ENCODE measurements at places on chromosomes 16 and 17. TPM values are rescaled to one million over a fixed set of nuclear protein-coding genes. Genes with fewer than 3 reads are reported as not detected.

The IGFALS gene
- total RNA-seq: not detected

The KRT27 gene
- total RNA-seq: not detected

The ELMO3 gene
- 7.1 TPM for total RNA-seq

The HOXB9 gene
- total RNA-seq: 0.16 TPM

DNA sequence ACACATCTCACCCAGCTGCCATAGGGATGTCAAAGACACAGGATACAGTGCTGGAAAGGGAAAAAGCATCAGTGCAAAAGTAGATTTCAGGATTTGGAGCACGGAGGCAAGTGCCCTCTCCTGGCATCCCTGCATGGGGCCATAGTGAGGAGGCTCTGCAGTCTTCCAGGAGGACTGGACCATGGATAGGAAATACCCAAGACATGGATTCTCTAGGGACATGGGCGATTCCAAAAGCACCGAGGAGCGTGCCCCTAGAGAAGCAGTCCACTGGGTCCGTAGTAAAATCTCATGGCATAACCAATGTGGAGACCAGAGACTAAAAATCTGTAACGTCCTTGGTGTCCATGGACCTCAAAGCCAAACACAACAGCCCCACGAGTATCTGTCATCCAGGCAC lies 818.2 kb downstream of the KCNJ18 start:
- no peak for DNase-seq

DNA sequence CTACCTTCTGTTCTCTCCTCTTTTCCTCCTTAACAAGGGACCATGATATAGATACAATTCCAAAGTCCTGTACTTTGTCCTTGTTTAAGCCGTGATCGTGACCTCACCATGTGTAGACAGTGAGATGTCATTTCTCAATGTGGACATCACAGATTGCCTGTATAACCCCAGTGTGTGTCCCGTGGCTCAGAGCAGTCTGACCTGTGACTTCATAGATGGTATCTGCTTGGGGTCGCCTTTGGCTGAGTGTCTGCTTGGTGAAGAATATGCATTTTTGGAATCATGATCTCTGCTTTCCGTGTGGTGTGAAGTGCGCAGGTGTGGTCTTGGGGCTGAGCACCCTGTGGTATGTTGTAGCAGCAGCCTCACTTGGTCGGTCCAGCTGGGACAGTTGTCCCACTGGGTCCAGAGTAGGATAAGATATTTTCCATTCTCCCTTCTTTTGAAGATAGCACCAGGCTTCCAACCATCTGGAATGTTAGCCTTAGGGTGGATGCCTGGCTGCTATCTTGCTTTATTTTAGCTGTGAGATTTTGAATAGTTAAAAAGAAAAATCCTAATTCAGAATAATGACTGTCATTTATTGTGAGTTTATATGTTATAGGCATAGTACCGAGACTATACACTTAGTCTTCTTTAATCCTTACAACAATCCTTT lies 13.4 kb downstream of the MSI2 start:
- no peak for DNase-seq

GRCh38 chr17:75566416-75566815 lies 21.2 kb upstream of the MYO15B start:
- no peak for DNase-seq

GRCh38 chr17:55687037-55687436 lies 35.6 kb downstream of the TMEM100 start:
- no peak for DNase-seq

DNA sequence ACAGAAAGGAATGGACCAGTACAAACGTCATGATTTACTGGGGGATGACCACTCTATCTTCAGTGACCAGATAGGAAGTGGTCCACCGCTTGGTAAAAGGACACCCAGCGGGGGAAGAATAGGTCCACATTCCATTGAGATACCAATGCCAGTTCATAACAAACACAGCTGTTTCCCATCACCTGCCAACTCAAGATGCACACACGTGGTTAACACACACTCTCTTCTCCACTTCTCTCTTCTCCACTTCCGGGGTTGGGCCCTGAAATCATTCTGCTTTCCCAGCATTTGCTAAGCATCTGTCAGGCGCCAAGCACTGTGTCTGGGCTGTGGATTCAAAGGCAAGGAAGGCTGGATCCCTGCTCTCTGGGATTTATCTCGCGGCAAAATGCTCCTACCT lies 175.5 kb downstream of the SLC39A11 start:
- DNase-seq: no peak

DNA sequence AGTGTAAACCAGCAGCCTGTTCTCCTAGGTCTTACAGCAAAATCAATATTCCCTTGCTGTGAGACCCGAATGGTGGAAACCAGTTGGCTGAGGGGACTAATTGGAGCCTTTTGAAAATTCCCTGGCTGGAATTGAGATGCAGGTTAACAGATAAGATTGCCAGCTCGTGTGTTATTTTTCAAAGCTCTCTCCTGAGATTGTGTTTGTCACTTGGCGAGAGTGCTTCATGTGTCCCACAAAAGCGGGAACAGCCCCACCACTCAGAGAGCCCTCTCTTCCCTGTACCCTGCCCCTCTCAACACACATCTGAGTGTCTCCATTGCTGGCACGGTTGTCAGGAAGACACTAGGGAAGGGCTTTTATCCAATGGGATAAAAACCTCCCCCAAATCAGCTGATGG lies 356.1 kb downstream of the CPPED1 start:
- no peak for DNase-seq

- peak; percentile 61 for DNase-seq
These were observed 18.5 kb upstream of the ALDH3A1 start for GRCh38 chr17:19766421-19767270.

GRCh38 chr16:61165797-61166196 lies 870.4 kb downstream of the CDH8 start:
- no peak for DNase-seq

DNA sequence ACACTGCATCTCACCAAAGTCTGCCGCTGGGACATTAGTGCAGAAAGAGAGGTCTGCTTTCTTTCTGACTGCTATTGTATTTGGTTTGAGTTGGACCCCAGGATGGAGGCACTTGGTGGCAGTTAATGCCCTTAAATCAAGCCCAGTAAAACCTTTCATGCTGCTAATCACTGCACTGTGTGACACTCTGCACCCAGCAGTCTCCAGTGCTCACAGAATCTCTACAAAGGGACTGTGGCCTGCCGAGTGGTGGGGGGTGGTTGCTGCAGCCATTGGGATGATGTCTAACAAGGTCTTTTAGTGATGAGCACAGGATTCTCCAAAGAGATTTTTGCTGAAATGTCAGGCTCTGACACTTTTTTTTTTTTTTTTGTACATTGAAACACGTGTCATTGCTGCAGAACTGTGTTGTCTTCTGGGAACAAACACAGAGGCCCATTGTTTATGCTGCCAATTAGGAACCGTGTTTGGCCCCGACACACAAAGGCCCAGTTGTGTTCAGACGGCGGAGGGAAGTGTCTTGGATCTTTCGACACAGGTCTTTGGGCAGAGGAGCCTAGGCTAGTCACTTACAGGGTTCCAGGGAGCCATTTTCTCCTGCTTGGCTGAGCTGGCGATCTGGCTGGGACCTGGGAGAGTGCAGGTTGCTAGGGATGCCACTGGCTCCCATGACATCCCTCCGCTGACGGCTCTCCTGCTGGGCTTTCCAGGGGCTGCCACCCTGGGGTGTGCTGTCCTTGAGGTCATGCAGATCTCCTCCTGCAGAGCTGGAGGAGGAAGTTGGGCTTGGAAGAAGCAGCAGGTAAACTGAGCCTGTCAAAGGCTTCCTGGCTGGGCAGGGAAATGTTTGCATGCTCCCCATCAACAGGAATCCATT lies 16.2 kb upstream of the TNRC6C start:
- DNase-seq: no peak

DNA sequence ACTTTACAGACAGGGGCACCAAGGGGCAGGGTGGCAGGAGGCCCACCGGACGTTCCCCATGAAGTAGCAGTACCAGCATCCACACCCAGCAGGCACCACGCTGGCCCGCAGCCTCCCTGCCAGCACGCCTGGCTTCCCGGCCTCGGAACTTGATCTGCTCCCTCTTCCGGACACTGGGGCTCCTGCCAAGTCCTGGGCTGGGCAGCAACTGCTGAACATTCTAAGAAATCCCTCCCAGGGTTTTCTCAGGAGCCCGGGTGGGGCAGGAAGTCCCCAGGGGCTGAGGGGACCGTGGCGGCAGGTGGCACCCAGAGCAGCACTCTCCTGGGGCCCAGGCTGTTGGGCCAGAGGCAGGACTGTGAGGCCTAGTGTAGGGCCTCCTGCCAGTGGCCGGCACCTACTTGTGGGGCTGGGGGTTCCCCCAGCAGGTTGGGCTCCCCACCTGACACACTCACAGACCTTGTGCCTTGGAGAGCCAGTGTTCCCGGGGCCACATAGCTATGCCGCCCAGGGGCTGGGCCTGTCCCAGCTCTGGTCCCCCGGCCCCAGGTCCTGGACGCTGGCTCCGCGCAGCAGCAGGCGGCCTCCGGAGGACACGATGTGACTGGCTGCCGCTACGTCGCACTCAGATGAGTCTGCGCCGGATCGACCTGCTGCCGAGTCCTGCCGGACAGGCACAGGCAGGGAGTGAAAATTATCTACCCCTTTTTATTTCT lies 86.2 kb upstream of the CBX4 start:
- DNase-seq: no peak

DNA sequence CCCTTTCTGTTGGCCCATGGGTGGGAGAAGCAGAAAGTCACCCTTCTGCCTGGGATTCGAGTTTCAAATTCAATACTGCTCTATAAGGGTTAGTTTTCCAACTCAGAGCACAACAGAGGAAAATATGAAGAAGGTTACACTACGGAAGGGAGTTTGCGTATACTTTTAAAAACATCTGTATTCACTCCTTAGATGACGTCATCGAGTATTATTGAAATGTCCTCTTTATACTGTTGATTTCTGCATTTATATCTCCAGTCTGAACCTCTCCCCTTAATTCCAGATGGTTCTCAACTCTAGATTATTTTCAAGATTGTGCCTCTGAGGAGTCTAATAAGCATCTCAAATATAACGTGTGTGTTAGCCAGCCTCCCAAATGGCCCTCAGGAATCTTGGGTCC lies 249.1 kb downstream of the MAP2K4 start:
- DNase-seq: no peak

All from activated T-helper 2 cell treated with anti-CD3 and anti-CD28 coated beads, Interferon-gamma antibody, Interleukin-2, Interleukin-4, amounts not matched to agents 10 μg/mL and 5 μg/mL and 100 μg/mL, durations not matched to agents 14 hours and 24 hours and 36 hours (primary cell).